ENCODE measurements at places on chromosomes 12 and 14. TPM values are rescaled to one million over a fixed set of nuclear protein-coding genes. Genes with fewer than 3 reads are reported as not detected.
A peak's percentile ranks its signal among the peaks of the same experiment; 100 is the strongest.

The CISTR gene
- total RNA-seq = not detected

The OR4M1 gene
- total RNA-seq = not detected

The GSG1 gene
- not detected for total RNA-seq

DNA sequence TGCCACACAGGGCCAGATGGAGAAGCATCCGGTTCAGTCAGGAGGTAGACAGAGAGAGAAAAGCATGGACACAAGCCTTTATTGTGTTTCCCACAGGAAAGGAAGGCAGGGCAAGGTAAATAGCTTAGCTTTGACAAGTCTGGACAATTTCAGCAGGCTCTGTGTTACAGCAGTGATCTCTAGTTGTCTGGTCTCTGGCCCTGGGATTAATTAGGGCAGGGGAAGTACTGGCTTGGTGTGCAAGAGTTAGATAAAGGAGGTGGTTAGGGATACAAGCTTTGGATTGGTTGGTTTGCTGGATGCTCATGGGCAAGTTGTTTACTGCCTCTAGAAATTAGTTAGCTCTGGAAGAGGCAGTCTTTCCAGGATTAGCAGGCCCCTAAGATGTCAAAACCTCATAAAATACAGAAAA lies 15.1 kb upstream of the NGDN start:
- no peak for DNase-seq

- no peak for DNase-seq
Observed at GRCh38 chr14:71004481-71004880, 97.2 kb downstream of the PCNX1 start.

DNA sequence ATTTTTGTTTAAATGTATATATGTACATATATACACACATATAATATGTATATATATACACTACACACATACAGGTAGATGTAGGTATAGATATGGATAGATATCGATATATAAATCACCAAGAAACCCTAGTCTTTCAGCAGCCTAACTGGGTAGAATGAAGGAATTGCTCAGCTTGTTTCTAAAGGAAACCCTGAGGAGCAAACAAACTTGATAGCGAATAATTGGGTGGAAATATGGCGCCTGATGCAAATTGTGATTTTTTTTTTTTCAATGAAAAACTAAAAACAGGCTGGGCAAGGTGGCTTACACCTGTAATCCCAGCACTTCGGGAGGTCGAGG lies 254 bp upstream of the CCDC177 start:
- no peak for DNase-seq

GRCh38 chr12:113285679-113286610 lies 49.0 kb downstream of the SLC8B1 start:
- DNase-seq = no peak

DNA sequence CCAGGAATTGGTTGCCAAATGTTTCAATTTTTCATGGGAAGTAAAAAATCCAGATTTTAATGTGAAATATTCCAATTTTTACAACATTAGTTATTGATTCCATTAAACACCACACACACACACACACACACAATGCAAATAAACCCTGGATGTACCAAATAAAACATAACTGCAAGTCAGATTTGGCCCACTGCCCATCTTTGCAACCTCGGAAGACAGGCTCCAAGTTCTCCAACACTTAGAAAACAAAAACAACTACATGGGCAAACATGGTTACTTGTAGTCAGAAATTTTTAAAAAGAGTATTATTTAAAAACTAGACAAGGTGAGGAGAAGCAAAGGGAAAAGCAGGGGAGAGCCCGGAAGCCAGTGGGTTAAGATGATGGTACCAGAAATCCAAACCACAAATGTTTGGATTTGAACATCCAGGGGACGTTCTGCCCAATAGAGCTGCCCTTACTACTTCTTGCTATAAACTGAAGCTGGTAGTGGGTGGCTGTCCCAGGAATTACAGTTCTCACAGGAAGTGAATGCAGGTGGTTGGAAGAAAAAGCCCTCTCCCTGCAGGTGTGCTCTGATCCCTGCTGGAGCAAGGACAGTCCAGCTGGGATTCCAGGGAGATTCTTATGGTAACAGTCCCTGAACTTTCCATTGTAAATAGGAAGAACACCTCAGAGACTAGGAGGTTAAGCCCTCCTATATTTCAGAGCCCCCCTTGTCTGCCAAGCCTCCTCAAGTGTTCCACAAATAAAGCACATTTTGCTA lies 111.7 kb downstream of the SLC25A21 start:
- no peak for DNase-seq

GRCh38 chr12:54251667-54252284 lies 28.1 kb downstream of the CBX5 start:
- no peak for DNase-seq

GRCh38 chr12:13499008-13499407 lies 302.5 kb downstream of the EMP1 start:
- DNase-seq = no peak

DNA sequence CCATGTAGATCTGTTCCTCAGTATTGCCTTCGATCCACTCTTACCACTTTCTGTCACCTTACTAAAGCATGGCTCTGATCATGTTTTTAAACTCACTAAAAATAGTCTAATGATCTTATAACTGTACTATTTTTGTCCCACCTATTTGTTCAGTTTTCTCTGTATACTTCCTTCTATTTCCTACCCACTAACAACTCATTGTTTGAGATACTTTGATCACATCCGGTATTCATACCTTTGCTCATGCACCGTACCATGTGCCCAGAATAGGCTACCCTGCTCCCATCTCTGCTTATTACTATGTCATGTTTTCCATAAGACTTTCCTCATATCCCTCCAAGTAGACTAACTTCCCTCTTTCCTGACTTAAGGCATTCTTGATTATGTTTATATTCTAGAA lies 128.6 kb downstream of the MED13L start:
- no peak for DNase-seq

GRCh38 chr14:95098984-95099599 lies 58.2 kb downstream of the DICER1 start:
- DNase-seq = peak; percentile 65
